GM23338 (cell line): ENCODE measurements at places on chromosomes 1 and 21. TPM values are rescaled to one million over a fixed set of nuclear protein-coding genes. Genes with fewer than 3 reads are reported as not detected.

The TFAP2E gene
- 0.12 and 1.4 TPM in 2 replicates for total RNA-seq

- DNase-seq: peak; percentile 80
Measured at GRCh38 chr1:228445843-228446650, 29.4 kb upstream of the TRIM17 start.

The SYCP1 gene
- total RNA-seq: 0.24 and 0.50 TPM in 2 replicates

The C1orf115 gene
- total RNA-seq: 6.0 and 6.1 TPM in 2 replicates

- peak; percentile 72 for DNase-seq
Measured at GRCh38 chr1:10561955-10562354, 87.2 kb downstream of the PEX14 start.

The CCDC27 gene
- 0.45 TPM in 1 of 2 replicates, not detected in the other for total RNA-seq

GRCh38 chr1:156571261-156571852 is 1.0 kb downstream of the IQGAP3 start:
- DNase-seq: no peak

- no peak for DNase-seq
Measured at GRCh38 chr21:44881198-44881872, 7.8 kb upstream of the PTTG1IP start.

- no peak for DNase-seq
Measured at GRCh38 chr1:20210736-20211460, 24.6 kb upstream of the PLA2G2C start.

DNA sequence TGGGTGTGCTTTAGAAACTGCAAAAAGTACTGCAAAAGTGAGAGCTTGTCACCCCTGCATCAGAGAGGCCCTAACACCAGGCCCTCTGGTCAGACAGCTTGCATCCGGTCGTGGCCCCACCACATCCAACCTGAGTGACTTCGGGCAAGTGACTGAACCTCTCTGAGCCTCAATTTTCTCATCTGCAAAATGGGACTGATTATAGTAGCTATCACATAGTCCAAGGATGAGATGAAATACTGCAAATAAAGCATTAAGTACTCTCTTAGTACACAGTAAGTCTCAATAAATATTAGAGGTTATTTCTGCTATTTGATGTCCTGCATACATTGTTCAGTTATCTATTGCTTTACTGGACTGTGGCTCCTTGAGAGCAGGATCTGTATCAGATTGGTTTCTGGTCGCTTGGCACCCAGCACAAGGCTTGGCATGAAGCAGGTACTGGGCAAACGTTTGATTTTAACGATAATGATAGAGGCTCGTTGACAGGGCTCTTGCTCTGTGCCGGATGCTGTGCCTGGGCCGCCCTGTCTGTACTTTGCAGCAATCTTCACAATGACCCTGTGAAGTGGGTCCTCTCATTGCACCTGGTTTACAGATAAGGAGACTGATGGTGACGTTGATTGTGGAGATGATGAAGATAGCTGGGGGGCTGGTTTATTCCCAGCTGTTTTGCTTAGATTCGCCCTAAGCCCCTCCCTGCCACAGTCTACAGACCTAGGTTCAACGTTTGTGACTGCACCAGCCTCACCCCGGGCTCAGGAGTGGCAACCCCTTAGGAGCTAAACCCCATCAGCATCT is 43.6 kb downstream of the RAP1GAP start:
- DNase-seq: no peak

The ZNF695 gene
- total RNA-seq: 20.6 and 26.5 TPM in 2 replicates

DNA sequence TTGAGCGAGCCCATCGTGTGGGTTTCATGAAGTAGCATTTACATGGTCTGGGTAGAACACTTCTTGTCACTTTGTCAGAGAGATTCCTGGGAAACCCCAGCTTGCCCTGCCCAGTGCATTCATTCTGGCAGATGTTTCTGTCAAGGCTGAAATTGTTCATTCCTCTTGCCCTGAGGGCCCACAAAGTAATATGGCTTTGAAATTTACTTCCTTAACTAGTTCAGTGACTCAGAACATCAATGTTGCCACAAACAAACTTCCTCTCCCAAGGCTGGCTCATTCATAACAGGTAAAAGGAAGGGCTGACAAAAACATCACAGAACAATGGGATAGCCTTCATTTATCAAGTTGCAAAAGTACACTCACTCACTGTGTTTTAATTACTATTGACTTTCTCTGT is 5.0 kb upstream of the KIAA0040 start:
- no peak for DNase-seq
